ENCODE measurements at places on chromosomes 12 and 14. TPM values are rescaled to one million over a fixed set of nuclear protein-coding genes. Genes with fewer than 3 reads are reported as not detected.
A peak's percentile ranks its signal among the peaks of the same experiment; 100 is the strongest.

Gene GPRC5A
- 886 TPM for total RNA-seq

GRCh38 chr14:99947695-99948094, 117.5 kb upstream of the EVL start:
- DNase-seq, result no peak

DNA sequence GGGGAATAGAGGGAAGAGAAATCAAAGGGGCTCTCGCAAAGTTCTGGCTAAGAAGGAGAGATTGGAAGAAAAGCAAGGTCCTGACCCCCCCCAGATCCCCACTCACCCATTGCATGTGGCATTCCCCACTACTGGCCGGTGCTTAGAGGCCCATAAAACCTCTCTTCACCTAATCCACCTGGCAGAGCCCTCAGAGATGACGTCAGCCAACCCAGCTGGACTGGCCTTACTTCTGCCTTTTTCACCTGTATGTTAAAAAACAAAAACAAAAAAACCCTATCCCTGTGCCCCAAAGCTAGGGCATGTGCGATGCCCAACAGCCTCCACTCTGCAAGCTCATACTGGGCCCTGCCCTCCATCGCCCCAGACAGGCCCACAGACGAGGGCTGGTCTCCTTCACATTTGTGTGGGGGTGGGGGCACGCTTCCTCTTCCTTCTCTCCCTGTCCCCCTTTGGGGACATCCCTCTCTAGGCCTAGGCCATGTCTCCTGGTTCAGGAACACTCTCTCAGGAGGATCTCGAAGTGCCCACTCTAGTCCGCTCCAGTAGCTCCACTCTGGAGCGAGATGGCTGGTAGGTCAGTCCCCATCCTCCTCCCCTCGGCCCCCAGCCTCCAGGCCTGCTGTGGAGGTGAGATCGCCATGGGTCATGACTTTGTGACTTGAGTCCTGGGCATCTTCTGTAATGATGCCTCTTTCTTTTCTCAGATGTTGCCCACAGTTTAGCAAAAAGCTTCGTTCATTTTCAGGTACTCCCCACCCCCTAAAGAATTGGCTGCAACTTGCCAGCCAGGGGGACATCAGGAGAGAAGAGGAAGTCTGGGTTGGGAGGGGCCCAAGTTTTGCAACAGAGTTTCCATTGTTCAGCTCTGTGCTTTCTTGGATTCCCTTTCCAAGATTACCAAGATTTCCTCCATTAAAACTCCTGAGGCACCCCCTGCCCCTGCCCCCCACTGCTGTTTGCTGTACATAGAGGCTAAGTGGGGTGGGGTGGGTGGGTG, 37.0 kb downstream of the FIGNL2 start:
- no peak for DNase-seq

Gene KRT75
- total RNA-seq, result not detected

- DNase-seq, result no peak
Observed at GRCh38 chr12:32125455-32126084, 18.9 kb downstream of the BICD1 start.

Gene SLC39A2
- total RNA-seq, result not detected

- peak; percentile 87 for DNase-seq
Observed at GRCh38 chr14:90697577-90698206, 118.5 kb downstream of the TTC7B start.

DNA sequence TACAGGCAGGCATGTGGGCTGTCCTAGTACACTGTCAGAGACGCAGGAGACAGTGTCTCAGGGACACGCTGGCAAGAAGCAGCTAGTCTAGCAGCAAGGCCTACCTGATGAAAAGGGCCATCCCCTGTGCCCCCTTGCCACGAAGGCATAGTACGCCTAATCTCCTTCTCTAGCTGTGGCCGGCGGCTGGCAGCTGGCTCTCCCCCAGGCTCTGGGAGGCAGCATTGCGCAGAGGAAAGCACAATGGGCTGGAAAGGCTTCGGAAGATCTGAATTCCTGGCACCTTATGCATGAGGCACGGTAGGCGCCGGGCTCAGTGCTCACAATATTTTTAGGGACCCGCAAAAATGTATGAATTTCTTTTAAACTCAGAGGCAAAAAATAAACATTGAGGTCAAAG, 16.0 kb upstream of the PLEKHH1 start:
- DNase-seq, result no peak

Gene LBHD2
- total RNA-seq, result not detected

DNA sequence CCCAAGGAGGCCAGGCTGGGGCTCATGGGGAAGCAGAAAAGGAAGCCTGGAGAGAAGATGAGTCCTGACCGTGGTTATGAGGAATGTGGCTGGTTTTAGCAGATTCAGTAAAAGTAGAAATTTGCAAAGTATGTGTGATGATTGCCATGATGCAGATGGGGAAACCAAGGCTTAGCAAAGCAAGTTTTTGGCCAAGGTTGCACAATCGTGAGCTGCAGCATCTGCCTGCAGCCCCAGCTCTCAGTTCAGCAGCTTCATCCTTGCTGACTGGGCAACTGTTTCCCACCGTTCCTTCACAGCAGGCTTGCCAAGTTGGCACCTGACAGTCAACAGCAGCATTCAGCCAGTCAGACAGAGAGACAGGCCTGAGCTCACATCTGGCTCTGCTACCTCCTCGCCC, 656.7 kb downstream of the MED13L start:
- DNase-seq, result no peak

GRCh38 chr12:34603382-34604035, 581.2 kb downstream of the ALG10 start:
- no peak for DNase-seq

DNA sequence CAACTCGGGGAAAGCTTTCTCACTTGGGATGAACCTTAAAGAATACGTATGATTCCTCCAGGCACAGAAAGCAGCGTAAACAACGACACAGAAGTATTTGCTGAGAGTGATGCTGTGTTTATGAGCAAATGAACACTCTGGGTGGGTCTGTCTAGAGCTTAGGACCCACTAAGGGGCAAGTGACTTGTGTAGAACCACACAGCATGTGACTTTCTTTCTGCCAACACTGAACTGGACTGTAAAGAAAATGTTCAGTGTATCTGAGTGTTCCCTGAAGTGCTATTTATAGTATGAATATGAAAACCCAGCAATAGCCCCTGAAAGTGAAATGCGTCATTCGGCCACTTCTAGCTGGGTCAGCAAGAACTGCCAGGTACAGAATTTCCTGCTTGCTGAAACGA, 78.5 kb downstream of the ST8SIA1 start:
- DNase-seq, result no peak

Data from upper lobe of right lung (tissue), 1 donor.